Substantia nigra (tissue), 51 donors: ENCODE measurements at places on chromosomes 1 and 21.

DNA sequence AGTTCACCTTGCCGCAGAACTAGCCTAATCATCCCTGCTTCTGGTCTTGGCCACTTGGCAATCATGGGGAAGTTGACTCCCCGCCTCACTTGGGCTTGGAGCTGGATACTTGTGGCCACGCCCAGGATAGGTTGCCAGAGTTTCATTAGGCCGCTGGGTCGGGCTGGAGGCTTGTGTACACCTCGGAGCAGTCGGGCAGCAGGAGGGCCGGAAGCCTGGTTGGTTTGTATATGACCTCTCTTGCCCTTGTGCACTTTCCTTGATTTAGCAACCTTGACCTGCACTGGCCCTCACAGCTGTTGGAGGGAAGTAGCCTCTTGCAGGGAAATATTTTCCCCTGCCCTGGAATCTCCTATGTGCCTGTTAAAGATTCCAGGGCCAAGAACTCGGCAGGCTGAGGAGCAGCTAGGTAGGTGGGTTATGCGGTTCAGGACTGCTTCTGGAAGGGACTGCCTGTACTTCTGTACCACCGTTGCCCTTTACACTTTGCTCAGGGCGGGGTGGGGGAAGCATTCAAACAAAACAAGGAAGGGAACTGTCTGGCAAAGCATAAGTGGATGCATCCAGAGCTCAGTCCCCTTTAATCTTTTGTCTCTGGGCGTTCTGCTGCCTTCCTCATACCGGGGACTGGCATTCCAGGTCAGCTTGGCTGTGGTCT, 83.5 kb downstream of the UCK2 start:
- DNase-seq, result no peak

- DNase-seq, result peak; percentile 29
Measured at GRCh38 chr21:31730712-31731055, 1.2 kb downstream of the SCAF4 start.

DNA sequence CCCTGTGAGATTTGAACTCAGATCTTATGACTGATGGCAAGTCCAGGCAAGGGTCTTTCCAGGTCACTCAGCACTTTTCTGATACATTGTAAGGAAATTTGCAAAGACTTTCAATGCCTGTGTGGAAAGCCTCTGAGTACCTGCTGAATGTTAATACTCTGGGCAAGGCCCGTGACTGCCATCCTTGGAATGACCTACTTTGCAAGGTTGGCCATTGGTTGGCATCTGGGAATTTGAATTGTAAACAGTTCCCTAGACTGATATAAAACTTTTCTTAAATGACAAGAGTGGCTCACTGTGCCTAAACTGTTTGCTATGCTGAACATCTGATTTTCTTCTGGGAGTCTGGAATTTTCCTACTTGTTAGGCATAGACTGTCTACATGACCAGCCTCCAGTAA, 57.1 kb downstream of the CD2 start:
- DNase-seq, result no peak

DNA sequence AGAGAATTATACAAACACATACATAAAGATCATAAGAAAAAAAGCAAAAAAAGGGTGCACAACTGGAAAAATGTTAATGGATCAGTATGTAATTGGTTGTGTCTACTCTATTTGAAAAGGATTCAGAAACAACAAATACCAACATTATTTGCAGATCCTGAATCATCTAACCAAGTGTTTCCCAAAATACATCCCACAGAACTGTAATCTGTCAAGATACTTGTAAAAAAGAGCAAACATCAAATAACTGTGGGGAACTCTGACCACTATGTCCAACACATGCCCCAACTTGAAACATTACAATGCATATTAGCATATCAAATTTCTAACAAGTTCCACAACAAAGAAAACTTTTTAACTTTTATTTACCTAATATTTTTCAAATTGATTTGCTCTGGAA, 22.6 kb downstream of the ANKRD13C start:
- no peak for DNase-seq

- no peak for DNase-seq
Measured at GRCh38 chr1:84156210-84156621, 12.1 kb downstream of the PRKACB start.

DNA sequence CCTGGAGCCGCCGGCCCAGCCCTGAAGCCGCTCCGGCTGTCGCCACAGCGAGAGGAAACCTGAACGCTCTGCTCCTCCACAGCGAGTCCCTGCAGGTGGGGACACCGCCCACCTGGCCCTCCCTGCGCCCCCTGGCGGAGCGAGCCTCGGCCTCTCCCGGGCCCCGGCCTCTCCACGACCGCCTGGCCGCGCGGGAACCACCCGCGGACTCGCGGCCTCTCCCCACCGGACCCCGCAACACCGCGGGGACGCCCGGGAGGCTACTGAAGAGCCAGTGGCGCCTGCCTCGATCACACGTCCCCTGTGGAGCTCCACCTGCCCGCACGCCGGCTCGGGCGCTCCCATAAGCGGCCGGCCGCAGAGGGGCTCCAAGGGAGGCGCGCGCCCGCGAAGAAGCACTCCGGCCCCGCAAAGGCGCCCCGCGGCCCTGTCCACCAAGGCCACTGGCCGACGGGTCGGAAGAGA, 109.6 kb downstream of the KCNN3 start:
- no peak for DNase-seq

DNA sequence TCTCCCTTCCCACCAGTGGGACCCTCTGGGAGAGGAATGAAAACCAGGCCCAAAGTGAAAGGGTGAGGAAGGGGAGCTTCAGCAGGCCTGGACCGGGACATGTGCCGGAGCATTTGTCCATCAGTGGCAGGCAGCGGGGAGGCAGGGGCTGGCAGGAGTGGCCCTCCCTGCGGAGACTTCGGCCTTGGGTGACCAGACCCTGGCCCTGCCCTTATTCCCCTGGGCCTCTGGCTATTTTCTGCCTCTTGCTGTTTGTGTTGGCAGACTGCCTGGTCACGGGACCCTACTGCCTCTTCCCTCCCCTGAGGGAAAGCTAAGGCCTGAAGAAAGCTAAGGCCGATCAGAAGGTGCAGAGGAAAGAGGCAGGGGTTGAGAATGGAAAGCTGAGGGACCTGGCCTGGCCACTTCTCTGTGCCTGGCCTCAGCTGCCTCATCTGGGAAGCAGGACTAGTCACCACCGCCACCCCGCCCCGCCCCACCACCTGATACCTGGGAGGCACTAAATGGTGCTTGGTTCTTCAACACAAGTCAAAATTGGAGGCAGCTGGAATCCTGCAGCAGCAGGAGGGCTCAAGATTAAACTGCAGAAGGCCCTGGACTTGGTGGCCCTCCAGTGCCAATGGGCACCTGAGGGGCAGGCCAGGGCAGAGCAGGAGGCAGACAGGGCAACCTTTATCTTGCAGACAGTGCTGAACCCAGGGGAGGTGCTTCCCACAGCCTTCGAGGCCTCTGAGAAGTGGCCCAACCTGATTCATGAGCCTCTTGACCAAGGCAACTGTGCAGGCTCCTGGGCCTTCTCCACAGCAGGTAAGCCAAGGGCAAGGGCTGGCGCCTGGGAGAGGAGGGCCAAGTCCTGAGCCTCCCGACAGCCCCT, 7.9 kb downstream of the TINAGL1 start:
- DNase-seq, result no peak

DNA sequence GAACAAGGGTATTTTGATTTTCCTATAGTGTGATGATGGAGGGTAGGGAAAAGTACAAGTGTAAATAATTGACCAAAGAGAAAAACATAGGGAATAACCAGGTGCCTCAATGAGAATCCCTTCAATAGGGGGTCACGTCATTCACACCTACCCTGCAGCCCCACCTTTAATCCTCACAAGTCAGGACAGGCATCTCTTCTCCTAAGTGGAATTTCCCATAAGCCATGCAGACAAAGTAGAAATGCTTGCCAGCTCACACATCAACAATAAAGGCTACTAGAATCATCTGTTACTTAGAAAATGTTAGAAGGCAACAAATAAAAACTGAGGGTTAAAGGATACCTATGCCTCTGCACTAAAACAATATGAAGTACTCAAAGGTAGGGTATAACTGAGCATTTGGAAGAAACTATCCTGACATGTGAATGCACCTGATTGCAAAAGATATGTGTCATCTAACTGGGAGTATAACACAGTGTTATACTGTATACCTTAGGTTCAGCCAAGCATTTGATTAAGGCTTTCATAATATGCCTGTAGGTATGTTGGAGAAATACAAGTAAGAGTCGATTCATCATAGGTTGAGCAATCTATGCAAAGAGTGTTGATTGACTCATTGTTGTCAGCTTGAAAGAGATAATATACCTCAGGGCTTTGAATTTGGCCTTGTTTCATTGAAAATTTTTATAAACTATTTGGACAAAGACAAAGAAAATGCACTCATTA, 32.4 kb upstream of the ATP1A1 start:
- DNase-seq, result no peak

GRCh38 chr21:18723171-18723570, 319.6 kb upstream of the TMPRSS15 start:
- DNase-seq, result no peak

GRCh38 chr21:24420689-24421088, 1186.6 kb downstream of the MRPL39 start:
- no peak for DNase-seq
